ENCODE measurements at places on chromosomes 11 and 22.
A peak's percentile ranks its signal among the peaks of the same experiment; 100 is the strongest.

- DNase-seq: no peak
These were observed 16.6 kb upstream of the AMPD3 start for GRCh38 chr11:10438458-10438857.

GRCh38 chr11:10751581-10751940 lies 515 bp downstream of the CTR9 start:
- DNase-seq: no peak

DNA sequence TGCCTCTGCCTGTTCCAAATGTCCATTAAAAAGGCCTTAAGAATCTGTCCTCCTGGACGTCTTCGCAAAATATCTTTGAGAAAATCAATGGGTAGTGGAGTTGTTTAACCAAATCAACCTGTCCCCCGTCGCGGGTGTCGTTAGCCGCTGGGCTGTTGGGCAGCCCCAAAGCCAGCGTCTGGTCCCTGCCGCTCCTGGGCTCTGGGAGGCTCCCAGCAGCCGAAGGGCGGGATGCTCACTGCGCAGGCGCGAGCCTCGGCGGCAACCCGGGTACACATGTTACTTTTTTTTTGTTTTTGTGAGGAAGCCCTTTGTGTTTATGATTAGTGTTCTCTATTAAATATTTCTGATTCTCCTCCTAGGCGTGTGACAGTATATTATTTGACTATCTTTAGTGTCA lies 12.6 kb downstream of the MMP10 start:
- no peak for DNase-seq

DNA sequence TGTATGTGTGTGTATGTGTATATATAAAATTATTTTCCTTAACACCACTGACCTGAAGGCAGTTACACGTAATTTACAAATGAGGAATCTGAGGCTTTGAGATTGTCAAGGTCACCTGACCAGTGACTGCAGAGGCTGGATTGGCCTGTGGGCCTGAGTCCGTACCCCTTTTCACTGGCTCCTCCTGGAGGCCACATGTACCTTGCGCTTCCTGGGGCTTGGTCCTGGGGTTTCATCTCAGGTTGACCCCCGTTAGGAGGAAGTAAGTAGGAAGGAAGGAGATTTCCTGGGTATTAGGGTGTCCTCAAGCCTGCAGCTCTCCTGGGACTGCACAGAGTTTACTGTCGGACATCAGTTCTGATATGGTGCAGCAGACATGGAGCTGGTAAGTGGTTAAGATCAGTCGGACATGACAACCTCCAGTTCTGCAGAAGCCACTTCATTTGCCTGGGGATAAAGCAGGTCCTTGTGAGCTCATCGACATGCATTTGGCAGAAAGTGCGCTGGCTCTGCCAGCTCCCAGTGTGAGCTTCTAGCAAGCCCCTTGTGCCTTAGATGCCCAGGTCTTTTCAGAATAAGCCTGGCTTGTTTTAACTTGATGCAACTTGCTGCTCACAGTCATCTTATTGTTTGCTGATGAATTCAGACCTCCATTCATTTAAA lies 36.6 kb downstream of the ST3GAL4 start:
- peak; percentile 81 for DNase-seq

DNA sequence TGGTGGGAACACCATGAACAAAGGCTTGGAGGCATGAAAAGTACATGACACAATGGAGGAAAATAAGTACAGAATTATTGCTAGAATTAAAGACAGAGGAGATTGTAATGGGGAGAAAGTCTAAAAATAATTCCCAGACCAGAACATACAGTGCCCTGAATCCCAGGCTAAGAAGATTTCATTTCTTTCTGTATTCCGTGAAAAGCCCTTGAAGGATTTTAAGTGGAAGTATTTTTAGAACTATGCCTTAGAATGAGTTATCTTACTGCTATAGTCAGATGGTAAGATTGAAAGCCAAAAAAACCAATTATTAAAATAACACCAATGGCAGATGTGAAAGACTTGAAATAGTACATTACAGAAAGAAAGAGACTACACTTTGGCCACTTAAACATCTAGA lies 36.1 kb upstream of the SLC5A12 start:
- DNase-seq: no peak

GRCh38 chr11:7353100-7353499 lies 101.4 kb downstream of the SYT9 start:
- DNase-seq: no peak

GRCh38 chr22:49951986-49952896 lies 8.3 kb upstream of the PIM3 start:
- DNase-seq: no peak

- no peak for DNase-seq
These were observed 48.5 kb upstream of the VPREB1 start for GRCh38 chr22:22196018-22196533.

- DNase-seq: no peak
These were observed 2.0 kb upstream of the SBF1 start for GRCh38 chr22:50476868-50477267.

GRCh38 chr11:2296913-2297622 lies 4.7 kb downstream of the C11orf21 start:
- no peak for DNase-seq

DNA sequence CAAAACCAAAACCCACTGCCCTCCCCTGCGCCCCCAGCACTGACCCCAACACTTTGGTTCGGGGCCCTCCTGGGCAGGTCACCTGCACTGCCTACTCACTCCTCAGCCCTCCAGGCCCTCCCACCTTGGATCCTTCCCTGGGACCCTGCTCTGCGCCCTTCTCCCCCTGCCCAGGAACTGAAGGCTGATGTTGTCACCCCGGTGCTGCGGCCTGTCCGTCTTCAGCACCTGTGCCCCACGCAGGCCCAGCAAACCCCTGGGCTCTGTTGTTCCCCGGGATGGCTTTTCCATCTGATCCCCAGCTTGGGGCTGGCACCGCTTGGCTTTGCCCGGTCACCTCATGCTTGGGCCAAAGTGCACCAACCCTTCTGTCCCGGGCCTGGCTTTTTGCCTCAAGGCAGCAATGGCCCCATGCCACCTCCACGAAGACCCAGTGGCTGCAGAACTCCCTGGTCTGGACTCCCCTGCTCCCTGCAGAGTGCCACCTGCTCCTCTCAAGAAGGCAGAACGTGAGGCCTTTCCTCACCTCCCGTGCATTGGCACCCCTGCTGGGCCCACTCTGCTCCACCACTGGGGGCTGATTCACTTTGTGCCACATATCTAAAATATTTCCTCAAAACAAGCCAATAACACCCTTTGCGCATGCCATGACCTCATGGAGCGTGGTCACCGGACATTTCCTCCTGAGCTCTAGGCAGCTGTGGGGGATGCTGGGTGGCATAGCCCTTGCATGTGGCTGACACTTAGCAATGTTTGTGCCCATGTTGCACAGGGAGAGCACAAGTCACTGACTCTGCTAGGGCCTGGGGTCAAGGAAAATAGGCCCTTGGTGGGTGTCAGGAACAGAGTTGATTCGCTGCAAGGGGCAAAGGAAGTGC lies 8.8 kb downstream of the PPM1F start:
- DNase-seq: no peak

DNA sequence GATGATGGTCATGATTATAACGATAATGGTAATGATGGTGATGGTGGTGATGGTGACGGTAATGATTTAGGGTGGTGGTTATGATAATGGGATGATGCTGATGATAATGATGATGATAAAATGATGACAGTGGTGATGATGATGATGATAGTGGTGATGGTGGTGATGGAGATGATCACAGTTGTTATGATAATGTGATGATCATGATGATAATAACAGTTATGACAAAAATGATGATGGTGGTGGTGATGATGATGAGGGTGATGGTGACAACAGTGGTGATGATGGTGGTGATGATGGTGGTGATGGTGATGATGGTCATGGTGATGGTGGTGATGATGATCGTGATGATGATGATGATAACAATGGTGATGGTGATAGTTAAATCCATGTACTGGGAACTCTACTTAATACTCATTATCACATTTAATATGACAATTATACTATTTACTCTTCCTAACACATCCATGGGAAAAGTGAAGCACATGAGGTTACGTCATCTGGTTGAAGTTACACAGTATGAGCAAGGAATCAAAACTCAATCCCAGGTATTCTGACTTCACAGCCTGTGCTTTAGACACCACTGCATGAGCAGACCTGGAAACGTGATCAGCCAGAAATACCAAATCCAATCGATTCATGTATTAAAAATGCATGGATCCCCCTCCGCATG lies 322.2 kb downstream of the BRD1 start:
- DNase-seq: no peak

GRCh38 chr11:124608147-124608546 lies 3.1 kb upstream of the PANX3 start:
- no peak for DNase-seq

DNA sequence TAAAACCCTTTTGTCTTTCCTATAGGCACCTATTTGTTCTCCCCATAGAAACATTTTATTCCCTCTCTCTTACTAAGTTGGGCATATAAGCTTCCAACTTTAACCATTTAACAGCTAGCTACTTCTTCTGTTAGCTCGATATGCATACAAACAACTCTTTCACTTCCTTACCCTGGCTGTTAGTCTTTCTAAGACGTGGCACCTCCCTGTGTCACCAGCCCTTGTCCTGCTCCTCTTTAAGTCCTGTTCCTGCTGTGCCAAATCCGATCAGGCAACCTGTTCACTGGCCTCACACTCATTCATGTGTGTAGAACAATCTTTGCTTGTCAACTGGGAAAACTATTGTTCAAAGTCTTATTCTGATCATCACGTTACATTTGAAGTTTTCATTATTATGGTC lies 1376.1 kb upstream of the TENM4 start:
- DNase-seq: no peak

- DNase-seq: no peak
These were observed 4.8 kb downstream of the NRXN2 start for GRCh38 chr11:64718084-64718779.

GRCh38 chr11:41456269-41456668 lies 3.2 kb downstream of the LRRC4C start:
- DNase-seq: no peak

- peak; percentile 23 for DNase-seq
These were observed 79.9 kb upstream of the GRIK4 start for GRCh38 chr11:120431633-120432032.

- no peak for DNase-seq
These were observed 15.7 kb downstream of the IFITM10 start for GRCh38 chr11:1734641-1735081.

- no peak for DNase-seq
These were observed 33.0 kb downstream of the LRRC10B start for GRCh38 chr11:61541598-61541997.

GRCh38 chr11:121933694-121934093 lies 182.3 kb downstream of the BLID start:
- DNase-seq: no peak

GRCh38 chr11:1121813-1122663 lies 35.7 kb upstream of the MUC5AC start:
- DNase-seq: no peak

- no peak for DNase-seq
These were observed 38.0 kb upstream of the APLNR start for GRCh38 chr11:57274904-57275498.

DNA sequence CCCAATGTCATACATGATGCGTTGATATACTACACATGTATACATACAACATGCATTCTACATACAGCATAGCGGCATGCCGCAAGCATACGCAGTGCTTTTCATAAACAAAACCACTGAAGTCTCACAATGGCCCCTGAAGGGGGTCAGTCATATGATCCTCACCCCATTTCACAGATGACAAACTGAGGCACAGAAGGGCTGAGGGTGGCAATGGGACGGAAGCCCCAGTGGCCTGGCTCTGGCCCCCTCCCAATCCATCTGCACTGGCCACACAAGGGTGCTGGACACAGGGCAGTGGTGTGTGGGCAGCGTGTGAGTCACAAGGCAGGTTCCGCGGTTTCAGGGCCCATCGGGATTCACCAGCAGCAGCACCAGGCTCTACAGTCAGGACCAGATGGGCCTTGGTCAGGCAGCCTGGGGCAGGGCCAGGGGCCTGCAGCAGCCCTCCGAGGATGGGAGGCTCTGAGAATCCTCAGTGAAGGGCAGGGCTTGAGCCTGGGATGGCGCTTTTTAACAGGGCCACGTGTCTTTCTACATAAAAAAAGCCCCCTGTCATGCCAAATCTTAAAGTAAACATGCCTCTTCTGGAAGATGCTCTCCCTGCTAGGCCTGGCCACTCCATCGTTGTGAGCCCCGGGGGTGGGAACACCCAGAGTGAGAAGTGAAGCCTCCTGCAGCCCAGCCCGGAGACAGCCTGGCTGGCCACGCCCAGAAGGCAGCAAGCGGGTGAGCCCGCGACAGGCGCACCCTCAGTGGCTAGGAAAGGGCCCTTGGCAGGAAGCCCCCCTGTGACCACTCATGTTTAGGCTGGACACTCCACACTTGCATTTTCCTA lies 206.5 kb downstream of the CTTN start:
- no peak for DNase-seq

DNA sequence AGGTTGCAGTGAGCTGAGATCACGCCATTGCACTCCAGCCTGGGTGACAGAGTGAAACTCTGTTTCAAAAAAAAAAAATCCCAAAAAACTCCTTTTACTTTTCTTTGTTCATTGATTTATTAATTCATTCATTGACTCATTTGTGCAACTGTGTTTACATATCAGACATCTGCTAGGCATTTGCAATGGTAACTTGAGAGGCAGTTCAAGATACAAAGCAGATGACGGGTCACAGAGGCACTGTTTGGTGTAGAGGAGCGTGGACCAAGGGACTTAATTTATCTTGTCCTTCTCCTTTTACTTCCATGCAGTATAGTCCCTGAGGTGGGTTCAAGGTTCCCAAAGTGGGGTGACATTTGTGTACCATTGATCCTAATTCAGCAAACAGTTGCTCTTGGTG lies 71.4 kb downstream of the KIAA1671 start:
- no peak for DNase-seq

GRCh38 chr22:23287136-23288095 lies 107.1 kb downstream of the BCR start:
- DNase-seq: no peak

- DNase-seq: no peak
These were observed 591.5 kb downstream of the METTL15 start for GRCh38 chr11:28699701-28700100.

- no peak for DNase-seq
These were observed 175.1 kb downstream of the LRRC4C start for GRCh38 chr11:41284354-41284753.

DNA sequence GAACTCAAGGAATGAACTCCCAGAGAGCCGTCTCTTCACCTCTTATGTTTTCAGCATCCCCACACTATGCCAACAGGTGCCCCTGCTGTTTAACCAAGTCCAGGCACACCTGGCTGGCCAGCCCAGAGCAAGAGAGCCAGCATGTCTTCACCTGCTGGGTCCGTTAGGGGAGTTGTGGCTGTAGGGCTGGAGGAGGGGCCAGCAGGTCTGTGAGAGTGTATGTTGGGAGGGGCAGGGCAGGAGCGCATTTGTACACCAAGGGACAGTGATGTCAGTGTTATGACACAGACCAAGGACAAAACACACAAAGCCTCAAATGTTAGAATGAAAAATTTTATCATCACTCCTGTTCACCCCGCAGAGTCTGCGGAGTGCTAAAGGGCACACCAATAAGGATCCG lies 5.8 kb downstream of the PATZ1 start:
- DNase-seq: no peak

GRCh38 chr11:61342207-61342803 lies 9.3 kb downstream of the TKFC start:
- DNase-seq: no peak

- no peak for DNase-seq
These were observed 42.0 kb upstream of the HORMAD2 start for GRCh38 chr22:30038219-30038618.
